Stimulated activated CD4-positive, alpha-beta T cell treated with anti-CD3 and anti-CD28 coated beads, Interleukin-15, amount 100 ng/mL, for 1 hour (primary cell): ENCODE measurements at places on chromosomes 3 and 15.

DNA sequence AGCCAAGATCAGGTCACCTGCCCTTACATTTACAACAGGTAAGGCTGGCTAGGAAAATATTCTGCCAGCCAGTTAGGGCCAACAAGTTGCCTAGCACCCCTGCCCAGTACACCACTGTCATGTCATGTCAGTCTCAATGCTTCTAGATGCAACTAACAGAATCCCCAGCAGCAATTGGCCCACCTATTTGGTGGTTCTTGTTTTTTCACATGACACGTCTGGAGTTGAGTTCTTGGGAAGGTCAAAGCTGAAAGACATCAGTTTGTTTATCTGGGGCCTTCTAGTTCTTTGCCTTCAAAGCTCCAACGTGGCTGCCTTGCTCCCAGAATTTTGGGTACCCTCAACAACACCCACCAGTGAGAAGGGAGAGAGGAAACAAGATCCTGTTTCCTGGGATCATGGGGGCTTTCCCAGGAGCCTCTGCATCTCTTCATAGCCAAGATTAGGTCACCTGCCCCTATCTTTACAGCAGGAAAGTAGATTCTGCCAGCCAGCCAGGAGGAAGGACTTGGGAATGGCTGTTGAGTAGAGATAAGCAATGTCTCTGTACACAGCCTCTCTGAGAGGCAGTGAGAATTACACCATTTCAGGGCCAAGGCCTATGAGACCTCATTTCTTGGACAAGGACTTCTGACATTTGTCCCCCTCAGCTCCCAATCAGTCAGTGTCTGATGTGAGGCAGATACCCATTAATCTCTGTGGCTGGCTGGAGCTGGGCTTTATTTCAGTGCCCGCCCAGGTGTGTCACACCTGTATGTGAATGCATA is 8.6 kb downstream of the GPX1 start:
- DNase-seq, result no peak

DNA sequence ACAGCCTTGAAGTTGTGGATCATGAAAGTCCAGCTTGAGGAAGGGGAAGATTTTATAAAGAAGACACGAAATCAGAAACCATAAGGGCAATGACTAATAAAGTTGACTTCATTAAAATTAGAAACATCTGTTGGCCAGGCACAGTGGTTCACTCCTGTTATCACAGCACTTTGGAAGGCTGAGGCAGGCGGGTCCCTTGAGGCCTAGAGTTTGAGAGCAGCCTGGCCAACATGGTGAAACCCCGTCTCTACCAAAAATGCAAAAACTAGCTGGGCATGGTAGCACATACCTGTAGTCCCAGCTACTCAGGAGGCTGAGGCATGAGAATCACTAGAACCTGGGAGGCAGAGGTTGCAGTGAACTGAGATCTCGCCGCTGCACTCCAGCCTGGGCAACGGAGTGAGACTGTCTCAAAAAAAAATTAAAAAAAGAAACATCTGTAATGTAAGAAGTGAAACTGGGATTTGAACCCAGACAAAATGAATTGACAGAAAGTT is 7.9 kb upstream of the UBXN7 start:
- no peak for DNase-seq

GRCh38 chr3:16478516-16478915 is 35.0 kb downstream of the RFTN1 start:
- no peak for DNase-seq

DNA sequence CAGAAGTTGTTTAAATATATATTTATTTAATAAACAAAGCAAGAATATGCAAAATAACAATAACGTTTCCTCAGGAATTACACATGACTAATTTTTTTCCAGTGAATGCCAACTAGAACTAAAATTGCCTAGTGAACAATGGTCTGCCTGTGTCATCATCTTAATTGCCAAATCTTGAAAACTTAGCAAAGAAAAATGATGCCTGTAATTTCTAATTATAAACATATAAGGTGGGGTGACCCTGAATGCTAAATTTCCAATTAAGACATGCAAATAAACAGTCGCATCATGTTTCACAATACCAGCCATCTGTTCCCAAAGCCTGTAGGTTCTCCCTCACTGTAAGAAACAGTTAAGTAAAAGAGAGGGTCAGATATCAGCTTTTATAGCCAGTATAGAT is 67.6 kb upstream of the PLCL2 start:
- DNase-seq, result no peak

GRCh38 chr15:61938249-61938648 is 122.0 kb downstream of the VPS13C start:
- no peak for DNase-seq

GRCh38 chr3:194121891-194122631 is 13.9 kb upstream of the HES1 start:
- DNase-seq, result no peak

DNA sequence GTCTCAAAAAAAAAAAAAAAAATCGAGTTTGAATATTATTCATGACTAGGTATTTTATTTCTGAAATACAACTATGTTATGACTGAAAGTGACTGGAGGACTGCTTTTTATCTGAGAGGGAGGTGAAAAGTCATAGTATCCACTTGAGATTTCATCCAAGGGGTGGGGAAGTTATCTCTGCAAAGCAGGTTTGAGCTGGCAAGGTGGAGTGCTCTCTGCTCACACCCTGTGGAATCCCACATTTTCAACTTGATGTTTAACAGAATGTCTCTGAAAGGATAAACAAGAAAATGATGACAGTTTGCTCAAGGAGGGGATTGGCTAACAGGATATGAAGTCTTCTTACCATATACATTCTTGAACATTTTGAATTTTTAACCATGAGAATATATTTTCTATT is 27.3 kb upstream of the SEC62 start:
- DNase-seq, result no peak
